DMS79 treated with DMSO at 0.1 percent for 48 hours (cell line): ENCODE measurements at places on chromosomes 2 and 18.

DNA sequence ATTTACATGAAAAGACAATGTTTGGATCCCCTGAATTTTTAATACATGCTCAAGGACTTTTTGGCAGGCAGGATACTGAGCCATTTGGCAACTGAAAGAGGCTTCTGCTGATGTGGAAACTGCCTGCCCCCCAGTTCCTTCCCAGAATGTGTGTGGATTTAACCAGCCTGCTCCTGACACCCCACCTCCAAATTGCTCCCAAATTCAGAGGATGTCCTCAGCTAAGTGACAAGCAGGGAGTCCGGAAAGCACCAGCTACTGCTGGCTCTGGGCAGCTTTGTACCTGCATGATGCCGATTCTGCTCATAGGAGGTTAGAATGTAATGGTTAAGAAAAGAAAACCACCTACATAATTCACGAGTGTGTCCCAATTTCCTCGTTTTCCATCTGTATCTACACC is 197.5 kb downstream of the CDH20 start:
- DNase-seq, result no peak

DNA sequence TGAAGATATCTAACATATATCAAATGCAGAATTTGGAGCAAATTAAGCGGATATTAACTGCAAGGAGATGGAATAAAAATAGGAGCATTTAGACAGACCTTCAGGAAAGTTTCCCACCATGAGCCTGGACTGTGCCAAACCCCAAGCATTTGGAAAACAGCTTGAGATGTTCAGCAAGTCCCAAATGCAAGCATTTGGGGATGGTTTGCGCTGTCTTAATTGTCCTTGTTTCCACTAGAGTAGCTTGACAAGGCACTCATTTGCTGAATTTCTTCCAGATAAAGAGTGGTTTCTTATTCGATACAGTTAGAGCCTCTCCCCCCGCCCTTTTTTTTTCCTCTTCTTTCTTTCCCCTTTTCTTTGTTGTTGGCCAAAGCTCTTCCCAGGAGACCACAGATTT is 77.1 kb upstream of the CDC42EP3 start:
- DNase-seq, result peak; percentile 57

DNA sequence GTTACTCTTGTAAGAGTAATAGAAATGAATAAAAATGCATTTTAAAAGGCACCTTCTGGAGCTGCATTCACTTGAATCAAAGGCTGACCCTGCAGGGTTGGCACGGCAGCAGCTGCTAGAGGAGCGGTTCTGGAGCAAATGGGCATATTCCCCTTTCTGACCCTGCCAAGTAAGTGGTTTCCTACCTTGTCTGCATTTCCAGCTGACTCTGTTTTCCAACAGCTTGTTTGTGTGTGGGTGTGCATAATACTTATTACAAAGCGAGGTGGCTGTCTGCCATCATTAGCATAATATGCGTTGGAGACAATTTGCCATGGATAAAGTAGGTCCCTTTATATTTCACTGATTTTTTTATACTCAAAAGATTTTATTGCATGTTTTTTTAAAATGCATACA is 21.3 kb upstream of the TTN start:
- no peak for DNase-seq

DNA sequence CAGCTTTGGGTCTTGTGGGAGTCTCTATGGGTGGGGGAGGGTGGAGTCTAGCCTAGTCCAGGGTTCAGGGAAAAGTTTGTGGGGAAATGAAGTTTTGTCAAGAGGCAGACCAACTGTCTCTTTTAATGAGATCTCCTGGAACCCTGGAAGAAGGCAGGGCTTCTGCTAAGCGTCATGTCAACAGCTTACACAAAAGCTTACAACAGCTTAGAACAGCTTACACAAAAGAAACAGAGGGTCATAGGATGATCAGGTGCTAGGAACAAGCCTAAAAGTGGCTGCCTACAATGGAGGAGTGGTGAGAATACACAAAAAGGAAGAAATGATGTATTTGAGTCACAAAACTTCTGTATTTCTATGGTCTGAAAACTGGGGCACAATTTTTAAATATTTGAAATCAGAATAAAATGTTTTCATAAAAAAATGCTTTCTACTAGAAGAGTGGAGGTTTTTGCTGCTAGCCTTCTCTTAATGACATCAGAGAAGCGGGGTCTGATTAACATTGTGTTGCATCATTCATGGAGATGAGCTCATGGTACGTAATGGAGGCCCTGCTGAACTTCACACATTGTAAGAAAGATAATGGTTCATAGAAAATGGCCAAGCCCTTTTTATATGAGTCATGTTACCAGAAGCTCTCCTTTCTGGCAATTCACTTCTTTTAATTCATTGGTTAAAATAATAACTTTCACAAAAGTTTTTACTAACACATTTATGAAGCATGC is 351.0 kb downstream of the PIK3C3 start:
- no peak for DNase-seq

GRCh38 chr2:119234021-119235019 is 10.7 kb downstream of the STEAP3 start:
- DNase-seq, result no peak

DNA sequence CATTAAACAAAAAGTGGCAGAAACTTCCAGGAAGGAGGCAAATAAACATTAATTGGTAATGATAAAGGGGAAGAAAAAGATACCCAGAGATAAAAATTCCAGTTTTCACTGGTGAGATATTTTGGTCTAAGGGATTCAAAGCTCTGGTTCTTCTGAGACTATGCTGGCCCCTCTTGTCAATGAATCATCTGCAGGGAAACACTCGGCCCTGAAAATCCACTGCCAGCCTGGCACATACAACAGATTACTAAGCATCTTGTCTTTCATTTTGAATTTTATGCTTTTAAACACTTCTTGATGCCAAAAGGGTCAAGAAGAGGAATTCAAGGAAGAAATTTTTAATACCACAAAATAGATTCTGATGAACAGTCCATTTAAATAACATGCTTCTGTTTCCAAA is 1603.8 kb upstream of the ZEB2 start:
- no peak for DNase-seq

DNA sequence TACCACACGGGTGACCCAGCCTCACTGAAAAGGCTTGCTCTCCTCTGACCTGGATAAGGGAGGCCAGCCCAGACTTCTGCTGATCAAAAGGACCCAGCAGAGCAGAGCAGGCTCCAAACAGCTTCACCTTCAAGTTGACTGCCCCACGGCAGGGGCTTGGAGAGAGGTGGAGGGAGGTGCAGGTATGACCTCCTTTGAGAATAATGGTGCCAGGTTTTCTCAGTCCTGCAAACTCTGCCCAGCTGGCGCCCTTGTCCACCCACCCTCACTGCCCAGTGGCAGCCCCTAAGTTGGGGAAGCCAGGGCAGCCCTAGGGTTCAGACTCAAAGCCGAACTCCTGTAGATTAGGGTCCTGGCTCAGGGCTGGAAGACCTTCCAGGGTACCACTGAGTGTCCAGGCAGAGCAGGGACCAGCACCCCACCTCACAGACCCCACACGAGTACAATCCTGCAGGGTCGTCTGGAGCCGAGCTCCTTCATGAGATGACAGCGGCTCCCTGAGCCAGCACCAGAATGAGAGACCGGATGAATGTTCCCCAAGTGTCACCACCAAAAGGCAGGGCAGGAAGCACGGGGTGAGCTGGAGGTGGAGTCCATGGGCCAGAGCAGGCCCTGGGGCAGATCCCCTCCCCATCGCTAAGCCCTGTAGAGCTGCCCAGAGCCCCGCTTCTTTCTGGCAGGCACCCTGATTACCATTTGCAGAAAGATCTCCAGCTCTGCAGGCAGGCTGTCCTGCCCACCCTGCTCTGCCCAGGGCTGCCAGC is 3.6 kb upstream of the GPC1 start:
- no peak for DNase-seq

DNA sequence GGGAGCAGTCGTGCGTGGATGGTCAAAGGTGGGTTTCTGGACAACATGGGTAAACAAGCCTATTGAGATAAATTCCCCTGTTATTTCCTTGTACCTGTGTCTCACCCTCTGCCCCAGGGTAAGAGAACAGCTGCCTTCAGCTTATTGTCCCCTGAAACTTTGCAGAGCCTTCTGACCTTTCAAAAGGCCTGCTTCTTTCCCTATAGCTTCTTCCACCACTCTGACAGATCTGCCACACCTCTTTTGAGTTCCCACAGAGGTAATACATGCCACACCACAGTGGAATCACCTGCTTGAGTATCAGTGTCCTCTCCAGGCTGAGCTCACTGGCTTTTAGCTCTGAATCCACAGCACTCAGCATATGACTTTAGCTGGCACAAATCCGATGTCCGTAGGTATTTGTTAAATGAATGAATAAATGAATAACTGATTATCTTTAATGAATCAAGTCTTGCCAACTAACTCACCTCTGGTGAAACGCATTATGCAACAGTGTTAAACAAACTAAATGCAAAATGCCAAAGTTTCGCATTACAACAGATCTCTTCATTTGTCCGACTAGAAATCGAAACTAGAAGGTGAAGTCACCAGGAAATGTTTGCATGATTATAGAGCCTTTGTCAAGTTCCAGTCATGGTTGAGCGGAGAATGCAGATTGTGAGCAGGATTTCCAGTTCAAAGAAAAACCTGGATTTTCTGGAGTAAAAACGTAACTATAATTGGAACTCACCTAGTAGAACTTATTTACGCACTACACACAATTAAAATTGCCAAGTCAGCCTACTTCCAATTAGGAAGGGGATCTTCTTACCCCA is 16.4 kb downstream of the DYNAP start:
- DNase-seq, result peak; percentile 41
